ENCODE measurements at places on chromosomes 16 and 17.

DNA sequence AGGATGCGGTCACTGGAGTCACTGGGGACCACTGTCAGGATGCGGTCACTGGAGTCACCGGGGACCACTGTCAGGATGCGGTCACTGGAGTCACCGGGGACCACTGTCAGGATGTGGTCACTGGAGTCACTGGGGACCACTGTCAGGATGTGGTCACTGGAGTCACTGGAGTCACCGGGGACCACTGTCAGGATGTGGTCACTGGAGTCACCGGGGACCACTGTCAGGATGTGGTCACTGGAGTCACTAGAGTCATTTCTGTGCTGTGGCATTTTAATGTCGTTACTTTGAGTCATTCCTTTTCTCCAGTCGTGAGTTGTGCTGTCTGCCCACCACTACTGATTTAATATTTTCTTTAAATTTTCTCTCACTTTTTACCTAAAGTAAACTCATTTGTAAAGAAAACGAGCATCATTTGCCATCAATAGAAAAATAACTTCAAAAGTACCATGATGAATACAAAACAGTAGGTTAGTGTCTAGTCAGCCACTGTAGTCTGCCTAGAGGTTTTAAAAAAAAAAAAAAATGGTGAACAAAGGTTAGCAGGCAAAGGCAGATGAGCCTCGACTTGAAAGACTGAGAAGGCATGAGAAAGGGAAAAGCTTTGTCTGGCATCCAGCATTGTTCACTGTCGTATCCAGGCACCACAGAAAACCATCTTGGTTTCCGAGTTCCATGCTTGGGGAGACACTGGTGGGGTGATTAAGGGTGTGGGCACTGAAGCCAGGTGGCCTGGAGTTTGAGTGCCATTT lies 346.6 kb downstream of the SNX29 start:
- no peak for DNase-seq

DNA sequence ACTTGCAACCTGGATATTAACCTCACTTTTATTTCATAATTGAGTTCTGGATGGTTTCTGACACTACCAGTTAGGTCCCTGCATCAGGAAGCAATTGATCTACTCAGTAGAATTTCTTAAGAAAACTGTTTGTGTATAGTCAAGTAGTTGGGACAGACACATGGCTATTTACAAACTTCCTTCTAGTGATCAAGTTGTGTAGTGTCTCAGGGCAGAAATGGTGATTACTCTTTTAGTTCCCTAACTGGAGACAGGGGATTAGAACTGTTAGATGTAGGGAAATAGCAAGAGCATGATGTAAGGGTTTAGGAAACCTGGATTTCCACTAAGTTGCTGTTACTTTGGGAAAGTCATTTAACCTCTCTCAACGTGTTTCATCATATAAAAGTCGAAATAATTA lies 30.4 kb downstream of the TMEM100 start:
- no peak for DNase-seq

DNA sequence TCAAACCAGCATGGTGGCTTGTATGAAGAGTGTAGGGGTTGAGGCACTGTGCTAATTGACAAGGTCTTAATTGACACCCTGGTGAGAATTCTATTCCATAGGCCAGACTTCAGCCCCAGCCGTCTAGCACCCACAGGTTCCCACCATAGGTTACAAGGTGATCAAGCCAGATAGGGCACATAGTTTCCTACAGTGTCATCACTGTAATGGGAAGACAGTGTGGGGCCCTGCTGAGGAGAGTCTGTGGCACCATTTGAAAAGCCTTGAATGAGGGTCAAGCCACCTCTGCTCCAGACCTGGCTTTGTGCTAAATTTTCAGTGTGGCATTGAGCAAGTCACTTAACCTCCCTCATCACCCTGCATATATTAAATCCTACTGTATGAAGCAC lies 36.2 kb downstream of the YPEL2 start:
- no peak for DNase-seq

DNA sequence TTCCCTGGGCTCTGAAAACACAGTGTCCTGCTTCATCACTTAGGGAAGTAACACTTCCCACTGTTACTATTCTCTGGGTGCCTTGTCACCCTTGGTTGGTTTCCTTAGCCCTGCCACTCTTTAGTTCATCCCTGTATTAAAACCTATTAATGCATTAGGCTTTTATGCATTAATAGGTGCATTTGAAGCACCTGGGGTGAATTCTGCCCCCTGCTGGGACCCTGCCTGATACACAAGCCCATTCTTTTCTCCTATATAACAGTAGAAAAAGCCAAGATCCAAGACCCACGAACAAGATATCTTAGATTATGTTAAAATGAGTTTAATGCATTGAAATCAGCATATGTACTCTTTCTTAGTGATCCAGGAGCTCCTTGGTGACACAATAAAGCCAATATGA lies 235.7 kb downstream of the PMP22 start:
- DNase-seq, result no peak

- no peak for DNase-seq
These were observed 693.0 kb upstream of the SOX9 start for GRCh38 chr17:71427801-71428200.
